ENCODE measurements at places on chromosomes 3 and 15.

DNA sequence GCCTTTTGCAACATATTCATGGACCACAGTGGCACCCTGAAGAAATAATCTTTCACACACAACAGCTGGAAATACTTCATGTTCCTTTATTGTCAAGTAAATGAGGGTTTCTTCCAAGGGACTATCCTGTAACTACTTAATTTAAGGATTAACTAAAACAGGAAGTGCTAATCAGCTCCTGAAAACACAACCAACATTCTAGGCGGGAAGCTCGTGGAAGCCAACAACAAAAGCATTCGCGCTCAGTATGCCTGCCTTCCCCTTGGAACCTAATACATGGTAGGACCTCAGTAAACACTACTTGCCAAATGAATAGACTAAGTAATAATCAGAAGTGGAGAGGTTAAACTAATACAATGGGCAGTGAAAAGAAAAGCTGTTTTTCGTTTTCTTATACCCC lies 300.9 kb downstream of the RORA start:
- DNase-seq: no peak

- no peak for DNase-seq
Measured at GRCh38 chr15:91153954-91154353, 53.9 kb downstream of the SV2B start.

GRCh38 chr3:24263069-24263668 lies 231.5 kb downstream of the THRB start:
- no peak for DNase-seq

DNA sequence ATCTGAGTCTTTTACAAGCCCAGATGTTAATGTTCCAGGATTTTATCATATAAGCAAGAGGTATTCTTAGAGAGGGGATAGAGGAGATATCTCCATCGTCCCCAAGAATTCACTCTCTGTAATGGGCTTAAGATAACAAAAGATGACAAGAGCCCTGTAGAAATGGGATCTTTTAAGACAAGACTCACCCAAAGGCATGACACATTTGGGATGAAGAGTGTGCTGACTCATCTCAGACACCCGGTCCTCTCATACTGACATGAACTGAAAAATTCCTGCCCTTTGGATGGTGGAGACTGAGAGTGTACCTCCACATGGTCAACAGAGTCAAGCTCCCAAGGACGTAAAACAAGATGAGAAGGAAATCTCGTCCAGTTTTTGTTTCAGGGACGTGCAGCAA lies 11.0 kb downstream of the LEKR1 start:
- DNase-seq: peak; percentile 61

GRCh38 chr3:171831936-171832335 lies 11.2 kb upstream of the TMEM212 start:
- peak; percentile 82 for DNase-seq

DNA sequence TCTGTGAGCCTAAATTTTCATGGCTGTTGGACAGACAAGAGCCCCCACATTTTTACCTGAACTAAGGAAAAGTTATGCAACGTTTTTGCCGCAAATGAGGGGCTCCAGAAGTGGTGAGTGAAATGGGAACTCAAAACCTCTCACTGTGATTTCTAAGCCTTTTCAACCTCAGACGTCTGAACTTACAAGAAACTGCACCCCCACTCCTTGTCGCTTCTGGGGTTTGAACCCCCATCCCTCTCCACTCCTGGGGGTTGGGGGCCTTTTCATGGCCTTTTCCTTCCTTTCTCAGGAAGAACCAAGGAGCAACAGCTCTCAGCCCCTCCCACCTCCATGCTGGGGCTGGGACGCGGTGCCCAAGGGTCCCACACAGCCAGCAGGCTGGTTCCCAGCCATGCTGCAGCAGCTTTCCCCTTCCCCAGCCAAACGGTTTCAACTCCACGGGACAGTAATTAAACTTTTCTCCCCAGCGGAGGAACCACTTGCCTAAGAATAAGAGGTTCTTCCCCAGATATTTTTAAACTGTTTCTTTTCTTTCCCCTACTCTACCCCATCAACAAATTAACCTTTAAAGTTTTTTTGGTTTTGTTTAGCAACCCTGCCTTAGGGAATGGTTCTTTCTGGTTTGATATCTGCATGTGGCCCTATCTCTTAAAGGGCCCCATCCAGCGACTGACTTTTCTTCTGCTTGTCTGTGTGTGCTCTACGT lies 387.6 kb upstream of the CBLB start:
- DNase-seq: no peak

DNA sequence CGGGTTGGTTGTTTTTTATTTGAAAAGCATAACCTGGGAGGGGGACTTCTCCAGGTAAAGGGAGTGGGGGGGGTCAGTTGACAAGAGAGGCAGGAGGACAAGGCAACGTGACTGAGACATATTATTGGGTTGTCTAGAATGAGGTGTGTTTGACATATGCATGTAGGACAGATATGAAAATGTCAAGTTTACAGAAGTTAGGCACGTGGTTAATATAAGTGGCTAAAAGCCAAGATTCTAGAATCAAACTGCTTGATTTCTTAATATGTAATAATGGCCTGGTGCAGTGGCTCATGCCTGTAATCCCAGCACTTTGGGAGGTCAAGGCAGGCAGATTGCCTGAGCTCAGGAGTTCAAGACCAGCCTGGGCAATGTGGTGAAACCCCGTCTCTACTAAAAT lies 212.8 kb downstream of the SQOR start:
- no peak for DNase-seq

DNA sequence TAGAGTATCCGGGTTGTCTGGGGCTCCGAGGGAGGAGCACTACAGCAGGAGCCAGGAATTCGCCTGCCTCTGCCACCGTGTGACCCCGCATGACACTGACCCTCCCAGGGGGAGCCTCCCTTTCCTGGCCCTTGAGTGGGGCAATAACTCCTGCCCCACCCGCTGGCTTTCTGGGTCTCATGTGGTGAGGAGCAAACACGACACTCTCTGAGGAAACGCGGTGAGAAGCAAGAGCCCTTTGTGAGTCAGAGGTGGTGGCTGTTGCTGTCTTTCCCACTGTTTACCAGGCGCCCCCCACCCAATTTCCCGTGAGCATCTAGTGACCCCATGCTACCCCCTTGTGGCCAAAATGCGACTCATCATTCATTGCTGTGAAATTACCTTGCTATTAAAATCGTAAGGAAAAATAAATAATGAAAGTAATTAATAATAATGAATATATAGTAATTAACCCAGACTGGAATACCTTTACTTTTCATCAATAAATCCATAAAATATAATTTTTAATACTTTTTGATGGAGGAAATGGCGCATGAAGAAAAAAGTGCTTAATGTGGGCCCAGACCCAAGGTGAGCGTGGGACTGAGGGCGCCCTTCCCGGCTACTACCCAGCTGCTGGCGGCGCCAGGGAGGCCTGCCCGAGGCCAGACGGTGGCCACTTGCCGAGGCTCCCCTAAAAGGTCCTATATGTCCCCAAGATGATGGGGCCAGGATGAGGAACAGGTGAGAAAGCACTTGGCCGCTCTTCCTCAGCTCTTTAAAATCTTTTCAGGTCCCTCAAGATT lies 29.3 kb downstream of the CCNL1 start:
- peak; percentile 68 for DNase-seq

- DNase-seq: no peak
Measured at GRCh38 chr15:76204109-76204845, 107.0 kb downstream of the ETFA start.

GRCh38 chr3:189149203-189149602 lies 22.6 kb upstream of the TPRG1 start:
- DNase-seq: no peak

DNA sequence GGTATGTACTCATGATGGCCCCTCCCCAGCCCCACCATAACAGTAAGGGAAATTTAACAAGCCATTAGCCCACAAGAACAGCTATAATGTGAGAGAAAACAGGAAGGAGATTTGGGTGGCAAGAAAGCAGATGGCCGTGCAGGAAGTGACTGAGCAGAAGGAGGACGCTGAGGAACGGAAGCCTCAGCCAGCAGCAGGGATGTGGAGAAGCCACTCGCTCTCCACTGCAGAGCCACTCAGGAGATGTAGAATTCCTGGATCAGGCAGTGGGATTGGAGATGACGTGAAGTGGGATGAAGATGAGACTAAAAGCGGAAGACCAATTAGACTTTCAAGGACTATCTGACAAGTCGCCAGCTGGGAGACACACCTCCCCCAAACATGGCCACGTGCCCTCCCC lies 31.2 kb downstream of the PRR23E start:
- no peak for DNase-seq

- DNase-seq: no peak
Measured at GRCh38 chr3:140762746-140763145, 84.9 kb downstream of the TRIM42 start.

GRCh38 chr15:64502551-64502950 lies 42.2 kb downstream of the ZNF609 start:
- no peak for DNase-seq

- no peak for DNase-seq
Measured at GRCh38 chr15:33182926-33183325, 11.6 kb downstream of the FMN1 start.

GRCh38 chr3:143727391-143727790 lies 120.9 kb downstream of the SLC9A9 start:
- DNase-seq: no peak

- no peak for DNase-seq
Measured at GRCh38 chr15:37823601-37824275, 110.7 kb upstream of the TMCO5A start.

DNA sequence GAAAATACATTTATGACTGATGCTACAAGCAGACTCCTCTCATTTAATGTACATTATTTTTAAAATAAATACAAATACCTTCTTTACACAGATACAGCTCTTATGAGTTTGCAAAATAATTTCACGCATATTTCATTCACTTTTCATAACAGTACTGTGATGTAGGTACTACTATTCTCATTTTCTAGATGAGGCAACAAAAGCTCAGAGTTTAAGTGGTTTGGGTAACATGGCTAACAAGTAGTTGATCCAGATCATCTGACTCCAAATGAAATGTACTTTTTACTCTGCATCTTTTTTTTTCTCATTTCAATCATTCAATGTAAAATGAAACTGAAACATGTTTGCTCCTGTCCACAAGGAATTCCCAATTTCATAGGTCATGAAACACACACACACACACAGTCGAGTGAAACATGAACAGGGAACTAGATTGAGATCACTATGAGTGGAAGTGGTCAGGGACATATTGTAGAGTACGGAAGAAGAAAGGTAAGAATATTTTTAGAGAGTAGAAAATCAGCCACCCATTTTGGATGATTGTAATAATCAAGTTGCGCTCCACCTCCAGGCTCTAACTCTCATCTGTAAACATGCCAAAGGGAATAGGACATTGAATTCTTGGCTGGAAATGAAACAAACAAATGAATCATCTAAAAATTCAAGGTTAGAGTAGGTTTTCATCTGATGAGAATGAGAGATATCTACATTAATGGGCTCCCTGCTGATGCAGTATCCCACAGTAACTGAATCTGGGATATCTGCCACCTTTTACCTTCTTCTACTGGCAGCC lies 92.4 kb downstream of the CLDN1 start:
- peak; percentile 15 for DNase-seq

- no peak for DNase-seq
Measured at GRCh38 chr15:95261546-95261945, 1030.2 kb downstream of the MCTP2 start.

DNA sequence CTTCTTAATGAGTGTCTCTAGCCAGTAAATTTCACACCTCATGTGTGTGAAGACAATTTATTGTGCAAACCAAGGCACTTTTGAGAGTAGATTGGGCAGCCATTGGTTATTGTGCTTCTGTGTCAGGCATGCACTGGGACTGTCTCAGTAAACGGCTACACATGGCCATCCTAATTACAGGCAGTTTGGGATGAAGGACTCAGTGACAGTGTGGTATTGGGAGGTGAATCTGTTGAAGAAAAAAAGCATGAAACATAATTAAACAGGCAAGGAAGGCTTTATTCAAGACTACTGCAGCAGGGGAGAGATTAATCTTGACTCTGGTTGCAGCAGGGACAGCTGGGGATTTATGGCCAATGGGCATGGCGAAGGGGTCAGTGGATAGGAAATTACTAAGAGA lies 57.8 kb upstream of the NUDT16 start:
- DNase-seq: no peak

GRCh38 chr3:4421121-4421520 lies 45.9 kb downstream of the SUMF1 start:
- peak; percentile 27 for DNase-seq

DNA sequence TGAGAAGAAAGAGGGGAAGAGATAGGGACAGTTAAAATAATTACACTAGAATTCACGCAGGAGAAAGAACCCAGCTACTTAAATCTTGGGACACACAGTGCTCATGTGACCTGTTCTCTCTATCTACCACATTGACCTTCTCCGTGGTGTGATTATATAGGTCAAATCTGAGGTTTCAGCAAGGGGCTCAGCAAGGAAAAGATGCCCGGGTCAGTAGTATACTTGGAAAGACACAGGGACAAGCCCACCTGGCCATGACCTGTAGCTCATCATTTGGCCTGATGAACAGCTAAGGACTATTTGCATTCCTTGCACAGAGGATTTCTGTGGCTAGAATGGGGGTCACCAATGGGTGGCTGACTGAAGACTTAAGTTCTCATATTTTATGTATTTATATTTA lies 71.9 kb downstream of the SSR3 start:
- DNase-seq: no peak

GRCh38 chr3:188749010-188749617 lies 422.7 kb upstream of the TPRG1 start:
- DNase-seq: no peak

DNA sequence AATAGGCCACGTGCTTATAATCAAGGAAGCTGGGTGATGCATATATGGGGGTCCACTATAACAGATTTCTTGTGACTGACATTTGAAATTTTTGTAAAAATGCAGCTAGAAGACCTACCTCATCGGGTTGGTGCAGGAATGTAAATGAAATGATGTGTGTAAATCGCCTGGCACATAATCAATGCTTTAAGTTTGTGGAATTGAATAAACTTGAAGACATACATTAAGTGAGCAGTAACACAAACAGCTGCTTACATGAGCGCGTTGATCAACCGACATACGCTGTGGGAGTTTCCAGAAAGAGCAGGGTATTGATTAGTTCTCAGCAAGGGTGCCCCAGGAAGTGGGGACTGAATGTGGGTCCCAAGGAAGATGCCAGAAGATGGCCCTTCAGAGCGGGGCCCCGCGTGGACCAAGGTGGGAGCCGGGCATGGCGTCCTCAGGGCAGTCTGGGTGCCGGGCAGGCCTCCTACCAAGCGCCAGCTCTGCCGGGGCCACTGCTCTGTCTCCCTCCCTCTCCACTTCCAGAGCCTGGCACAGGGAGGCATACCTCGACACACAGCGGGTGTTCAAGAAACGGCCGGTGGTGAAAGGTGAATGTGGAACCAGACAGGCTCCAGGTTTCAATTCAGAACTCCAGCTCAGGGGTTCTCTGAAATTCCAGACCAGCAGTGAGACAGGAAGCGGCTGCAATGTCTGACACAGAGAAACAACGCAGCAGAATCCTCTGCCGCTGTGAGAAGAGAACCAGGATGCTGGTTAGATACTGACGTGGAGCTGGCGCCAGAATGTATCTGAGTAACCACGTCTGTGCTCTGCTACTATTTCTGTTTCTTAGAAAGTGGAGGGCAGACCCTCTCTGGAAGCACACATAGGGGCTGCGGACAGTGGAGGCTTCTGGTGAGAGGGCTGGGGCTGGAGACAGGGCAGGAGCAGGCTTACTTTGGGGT lies 12.6 kb downstream of the BFSP2 start:
- DNase-seq: peak; percentile 69

Measured in fibroblast of skin of scalp (primary cell).